ENCODE measurements at places on chromosomes 7 and 10.

DNA sequence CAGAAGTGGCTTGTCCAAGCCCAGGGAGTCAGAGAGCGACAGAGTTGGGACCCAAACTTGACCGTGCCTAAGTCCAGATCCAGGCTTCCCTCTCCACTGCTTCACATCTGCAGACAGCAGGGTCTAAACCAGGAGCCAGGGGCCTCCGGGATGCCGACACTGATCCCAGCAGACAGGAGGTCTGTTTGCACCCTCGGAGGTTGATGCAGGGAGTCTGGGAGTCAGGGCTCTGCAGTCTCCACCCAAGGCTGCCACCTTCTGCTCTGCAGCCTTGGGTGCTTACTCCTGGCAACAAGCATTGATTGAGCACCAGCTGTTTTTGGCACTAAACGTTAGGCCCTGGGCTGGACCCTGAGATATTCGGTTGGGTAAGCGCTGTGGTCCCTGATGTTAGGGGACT, 21.0 kb downstream of the ELFN1 start:
- no peaks in the 10 kb centered on the region for H3K4me1 ChIP-seq
- peak; percentile 67 for DNase-seq
- no peak overlapping the region for H3K27ac ChIP-seq
- H3K4me3 ChIP-seq = no peak overlapping the region
- H3K27me3 ChIP-seq = peaks cover 32% of the 10 kb centered on the region

- no peak overlapping the region for H3K4me3 ChIP-seq
Observed at GRCh38 chr7:71348821-71349681, 217.1 kb downstream of the GALNT17 start.

DNA sequence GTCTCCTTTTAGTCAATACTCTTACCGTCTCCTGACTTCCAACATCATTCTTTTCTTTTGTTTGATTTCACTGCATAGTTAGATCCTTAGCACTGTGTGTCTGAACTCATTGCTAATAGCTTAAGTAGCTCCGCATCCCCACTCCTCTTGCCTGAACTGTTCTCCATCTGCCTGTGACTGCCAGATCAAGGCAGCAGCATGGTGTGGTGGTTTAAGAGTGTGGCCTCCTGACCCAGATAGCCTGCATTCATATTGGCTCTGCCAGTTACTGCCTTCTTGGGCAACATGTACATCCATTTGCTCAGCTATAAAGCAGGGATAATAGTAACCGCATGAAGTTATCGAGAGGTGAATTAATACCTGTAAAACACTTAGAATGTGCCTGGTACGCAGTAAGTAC, 50.8 kb downstream of the SUFU start:
- H3K27me3 ChIP-seq = no peaks in the 10 kb centered on the region
- H3K36me3 ChIP-seq = peaks cover 19% of the 10 kb centered on the region
- no peak overlapping the region for H3K27ac ChIP-seq
- no peak for DNase-seq

GRCh38 chr7:93980744-93981479, 23.2 kb downstream of the BET1 start:
- DNase-seq = no peak
- no peak overlapping the region for H3K27ac ChIP-seq
- H3K4me1 ChIP-seq = no peaks in the 10 kb centered on the region
- H3K27me3 ChIP-seq = no peaks in the 10 kb centered on the region
- no peaks in the 10 kb centered on the region for H3K36me3 ChIP-seq
- H3K4me3 ChIP-seq = no peak overlapping the region

GRCh38 chr10:120825878-120826769, 25.0 kb upstream of the WDR11 start:
- no peak overlapping the region for H3K4me3 ChIP-seq
- H3K36me3 ChIP-seq = no peaks in the 10 kb centered on the region
- H3K4me1 ChIP-seq = no peaks in the 10 kb centered on the region
- H3K27ac ChIP-seq = no peak overlapping the region

- H3K4me3 ChIP-seq = no peak overlapping the region
- peaks cover 27% of the 10 kb centered on the region for H3K4me1 ChIP-seq
- DNase-seq = no peak
- H3K36me3 ChIP-seq = no peaks in the 10 kb centered on the region
Observed at GRCh38 chr7:150338166-150338829, 3.1 kb downstream of the RARRES2 start.

DNA sequence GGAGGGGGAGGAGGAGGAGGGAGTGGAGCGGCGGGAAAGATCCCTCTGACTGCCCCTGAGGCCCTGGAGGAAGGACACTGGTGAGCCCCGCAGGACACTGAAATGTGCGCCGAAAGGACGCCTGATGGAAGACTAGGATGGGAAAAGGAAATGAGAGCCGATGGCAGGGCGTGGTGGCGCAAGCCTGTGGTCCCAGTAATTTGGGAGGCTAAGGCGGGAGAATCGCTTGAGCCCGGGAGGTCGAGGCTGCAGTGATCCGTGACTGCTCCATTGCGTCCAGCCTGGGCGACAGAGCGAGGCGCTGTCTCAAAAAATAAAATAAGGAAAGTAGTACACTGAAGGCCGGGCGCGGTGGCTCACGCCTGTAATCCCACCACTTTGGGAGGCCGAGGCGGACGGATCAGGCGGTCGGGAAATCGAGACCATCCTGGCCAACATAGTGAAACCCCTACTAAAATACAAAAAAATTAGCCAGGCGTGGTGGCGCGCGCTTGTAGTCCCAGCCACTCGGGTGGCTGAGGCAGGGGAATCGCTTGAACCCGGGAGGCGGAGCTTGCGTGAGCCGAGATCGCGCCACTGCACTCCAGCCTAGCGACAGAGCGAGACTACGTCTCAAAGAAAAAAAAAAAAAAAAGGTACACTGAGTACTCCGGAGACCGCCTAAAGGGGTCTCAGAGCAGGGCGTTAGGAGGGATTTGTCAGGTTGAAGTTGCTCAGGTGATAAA, 561 bp upstream of the HNRNPF start:
- H3K4me3 ChIP-seq = peak overlapping the region; percentile 82
- peaks cover 33% of the 10 kb centered on the region for H3K4me1 ChIP-seq
- no peak for DNase-seq
- H3K36me3 ChIP-seq = no peaks in the 10 kb centered on the region

GRCh38 chr10:101901340-101901739, 57.7 kb upstream of the KCNIP2 start:
- H3K4me3 ChIP-seq = no peak overlapping the region
- H3K36me3 ChIP-seq = peaks cover 10% of the 10 kb centered on the region
- H3K27me3 ChIP-seq = no peaks in the 10 kb centered on the region
- no peaks in the 10 kb centered on the region for H3K4me1 ChIP-seq
- H3K27ac ChIP-seq = no peak overlapping the region

GRCh38 chr7:18515067-18515466, 19.5 kb downstream of the HDAC9 start:
- DNase-seq = no peak
- no peaks in the 10 kb centered on the region for H3K27me3 ChIP-seq
- H3K4me1 ChIP-seq = no peaks in the 10 kb centered on the region
- H3K4me3 ChIP-seq = no peak overlapping the region
